ENCODE measurements at places on chromosomes 4 and X. TPM values are rescaled to one million over a fixed set of nuclear protein-coding genes. Genes with fewer than 3 reads are reported as not detected.

The XKRX gene
- 0.07 TPM for total RNA-seq

The MSANTD1 gene
- total RNA-seq = 0.83 TPM

The BCORL1 gene
- total RNA-seq = 6.3 TPM

The CCDC110 gene
- 9.4 TPM for total RNA-seq

The CXCL1 gene
- 120 TPM for total RNA-seq

The ADAM29 gene
- not detected for total RNA-seq

All from smooth muscle cell of the pulmonary artery (primary cell).